ENCODE measurements at places on chromosomes 6 and 20.

DNA sequence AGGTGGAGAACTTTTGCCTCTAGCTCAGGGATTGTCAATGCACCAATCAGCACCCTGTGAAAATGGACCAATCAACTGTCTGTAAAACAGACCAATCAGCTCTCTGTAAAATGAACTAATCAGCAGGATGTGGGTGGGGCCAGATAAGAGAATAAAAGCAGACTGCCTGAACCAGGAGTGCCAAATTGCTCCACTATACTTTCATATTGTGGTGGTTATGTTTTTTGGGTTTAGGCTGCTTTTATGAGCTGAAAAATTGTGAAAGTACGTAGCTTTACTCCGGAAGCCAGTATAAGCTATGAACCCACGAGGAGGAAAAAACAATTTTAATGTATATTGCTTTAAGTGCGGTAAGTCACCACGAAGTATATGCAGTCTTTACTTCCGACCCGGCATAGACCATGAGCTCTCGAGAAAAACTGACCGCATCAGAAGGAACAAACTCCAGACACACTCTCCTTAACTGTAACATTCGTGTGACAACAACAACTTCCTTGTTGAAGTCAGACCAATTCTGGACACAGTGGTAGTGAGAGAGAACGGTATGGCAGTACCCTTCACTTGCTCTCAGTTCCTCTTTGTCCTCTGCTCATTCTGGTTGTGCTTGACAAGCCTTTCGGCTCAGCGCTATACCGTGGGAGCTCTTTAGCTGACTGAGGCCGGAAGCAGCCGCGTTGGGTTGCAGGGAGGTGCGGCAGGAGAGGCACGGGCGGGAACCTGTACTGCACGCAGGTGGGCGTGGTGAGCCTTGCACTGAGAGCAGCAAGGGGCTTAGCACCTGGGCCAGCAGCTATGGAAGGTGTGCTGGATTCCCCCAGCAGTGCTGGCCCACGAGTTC is 81.9 kb upstream of the E2F3 start:
- DNase-seq = no peak

DNA sequence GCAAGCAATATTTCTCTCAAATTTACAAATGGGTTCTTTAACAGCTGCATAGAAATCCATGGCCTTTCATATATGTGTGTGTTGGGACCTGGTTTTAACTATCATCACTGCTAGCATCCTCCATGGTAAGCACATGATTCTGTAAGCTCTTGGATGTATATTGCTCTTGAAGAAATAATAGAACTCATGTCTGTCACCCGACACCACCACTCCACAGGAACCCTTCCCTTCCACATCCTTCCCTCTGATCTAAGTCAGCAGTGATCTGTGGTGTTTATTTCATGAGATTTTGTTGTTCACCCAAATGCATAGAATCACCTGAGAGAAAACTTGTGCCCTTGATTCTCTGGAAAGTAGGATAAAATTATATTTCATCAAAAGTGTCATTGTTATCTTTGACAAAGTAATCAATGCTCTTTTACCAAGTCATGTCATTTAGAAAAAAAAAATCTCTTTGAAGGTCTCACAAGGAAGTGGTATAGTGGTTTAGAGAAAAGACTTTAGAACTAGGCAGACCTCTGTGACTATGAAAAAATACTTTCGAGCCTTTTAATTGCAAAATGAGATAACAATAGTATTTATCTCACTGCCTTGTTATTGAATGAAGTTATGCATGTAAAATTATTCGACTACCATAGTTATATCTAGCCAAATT is 649.8 kb upstream of the SLC35B3 start:
- peak; percentile 64 for DNase-seq

- no peak for DNase-seq
These were observed 40.6 kb downstream of the SPATA2 start for GRCh38 chr20:49874696-49875095.

DNA sequence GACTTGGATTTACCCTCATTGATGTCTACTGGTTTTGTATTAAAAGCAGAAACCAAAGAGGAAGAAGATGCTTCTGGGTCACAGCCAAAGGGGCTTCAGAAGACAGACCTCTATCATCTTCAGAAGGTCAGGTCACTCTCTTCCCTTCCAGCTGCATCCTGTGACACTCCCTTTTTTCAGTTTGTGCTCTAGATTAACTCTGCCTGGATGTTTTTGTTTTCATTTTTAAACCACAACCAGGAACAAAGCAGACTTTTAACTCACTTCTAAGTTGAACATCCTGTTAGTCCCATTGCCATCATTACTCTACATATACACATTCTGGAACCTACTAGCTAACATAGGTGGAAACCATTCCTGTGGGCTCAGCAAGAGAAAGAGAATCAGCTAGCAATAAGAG is 45.2 kb downstream of the AKIRIN2 start:
- DNase-seq = no peak

GRCh38 chr6:39296745-39297640 is 17.2 kb downstream of the KCNK17 start:
- no peak for DNase-seq

GRCh38 chr6:6586671-6587526 is 1.6 kb upstream of the LY86 start:
- DNase-seq = no peak

GRCh38 chr6:163356324-163356723 is 58.2 kb upstream of the QKI start:
- no peak for DNase-seq

GRCh38 chr6:132143258-132143657 is 192.1 kb upstream of the CCN2 start:
- no peak for DNase-seq

DNA sequence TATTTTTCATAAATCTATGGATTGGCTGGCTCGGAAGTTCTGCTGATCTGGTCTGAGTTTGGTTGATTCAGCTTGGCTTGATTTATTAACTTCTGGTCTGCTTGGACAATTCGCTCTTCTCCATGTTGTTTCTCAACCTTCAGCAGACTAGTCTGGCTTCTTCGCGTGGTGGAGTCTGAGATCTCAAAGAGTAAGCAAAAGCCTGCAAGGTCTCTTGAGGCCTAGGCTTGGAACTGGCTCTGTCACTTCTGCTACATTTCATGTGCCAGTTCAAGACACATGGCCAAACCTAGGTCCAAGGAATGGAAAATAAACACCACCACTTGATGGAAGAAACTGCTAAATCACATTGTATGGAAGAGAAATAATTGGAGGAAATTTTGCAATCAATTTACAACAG is 115.1 kb upstream of the JAG1 start:
- DNase-seq = no peak

GRCh38 chr6:117440706-117441525 is 15.2 kb upstream of the ROS1 start:
- DNase-seq = no peak

- DNase-seq = peak; percentile 31
These were observed 239.0 kb upstream of the KCNQ5 start for GRCh38 chr6:72382602-72383529.

GRCh38 chr6:155872961-155873360 is 417.3 kb upstream of the NOX3 start:
- no peak for DNase-seq

DNA sequence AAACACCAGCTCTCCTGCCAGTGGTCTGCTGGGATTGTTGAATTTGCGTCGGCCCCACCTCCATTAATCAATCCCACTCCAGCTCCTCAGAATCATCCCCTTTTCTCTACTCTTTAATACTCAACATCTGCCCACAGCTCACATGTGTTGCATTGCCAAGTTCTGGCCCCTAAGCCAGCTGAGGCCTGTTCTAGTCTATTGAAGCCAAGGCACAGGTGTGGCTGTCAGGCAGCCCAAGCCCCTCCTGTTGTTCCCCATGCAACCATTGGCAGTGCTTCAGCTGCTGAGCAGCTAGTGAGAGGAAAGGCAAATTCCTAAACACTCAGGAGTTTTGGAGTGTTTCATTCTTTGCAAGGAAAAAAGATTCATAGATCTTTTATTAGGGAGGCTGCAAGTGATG is 128.0 kb upstream of the NT5E start:
- peak; percentile 1 for DNase-seq

GRCh38 chr20:4721719-4722118 is at the start of gene PRND:
Gene PRND (plus strand): TSS chr20:4721909. CDS start chr20:4724552, 2,643 bp downstream.
- peak; percentile 11 for DNase-seq

GRCh38 chr6:143061597-143062385 is 1.1 kb downstream of the AIG1 start:
- DNase-seq = no peak

- DNase-seq = peak; percentile 60
These were observed 654 bp downstream of the FAM8A1 start for GRCh38 chr6:17600527-17601385.

GRCh38 chr20:3119044-3119443 is 34.5 kb upstream of the AVP start:
- no peak for DNase-seq

- DNase-seq = no peak
These were observed 735 bp downstream of the SIRPG start for GRCh38 chr20:1656844-1657243.

DNA sequence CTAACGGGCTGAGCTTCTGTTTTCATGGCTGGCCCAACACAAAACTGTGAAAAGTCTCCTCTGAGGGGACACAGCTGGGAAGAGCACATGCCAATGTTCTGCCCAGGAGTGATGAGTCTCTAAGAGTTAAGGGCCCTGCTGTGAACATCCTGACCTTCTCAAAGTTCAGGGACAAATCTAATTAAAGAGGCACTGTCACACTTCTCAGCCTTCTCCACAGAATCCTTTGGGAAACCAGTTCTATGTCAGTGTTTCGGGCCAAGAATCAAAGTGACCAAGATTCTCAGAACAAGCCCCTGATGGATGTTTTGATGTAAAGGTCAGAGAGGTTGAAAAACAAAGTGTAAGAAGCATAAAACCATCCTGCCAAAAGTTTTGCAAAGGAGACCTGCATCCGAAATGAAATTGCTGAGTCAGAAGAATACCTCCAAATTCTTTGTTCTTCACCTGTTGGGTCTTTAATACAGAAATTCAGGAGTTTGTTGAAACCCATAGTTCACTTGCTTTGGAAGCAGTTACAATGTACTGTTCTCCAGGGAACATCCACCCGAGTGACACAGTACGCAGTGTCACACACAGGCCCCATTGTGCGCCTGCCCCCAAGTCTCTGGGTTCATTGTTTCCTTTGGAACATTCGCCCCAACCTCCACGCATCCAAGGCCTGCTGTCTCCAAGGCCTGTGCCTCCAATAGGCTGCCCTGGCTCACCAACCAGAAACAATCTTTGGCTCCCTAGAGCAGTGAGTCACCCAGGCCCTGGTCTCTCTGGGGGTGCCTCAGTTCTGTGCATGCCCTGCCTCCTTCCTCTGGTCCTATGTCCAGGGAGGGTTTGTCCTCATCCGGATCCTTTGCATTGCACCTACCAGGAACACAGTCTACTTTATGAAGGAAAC is 65.5 kb upstream of the QKI start:
- no peak for DNase-seq

DNA sequence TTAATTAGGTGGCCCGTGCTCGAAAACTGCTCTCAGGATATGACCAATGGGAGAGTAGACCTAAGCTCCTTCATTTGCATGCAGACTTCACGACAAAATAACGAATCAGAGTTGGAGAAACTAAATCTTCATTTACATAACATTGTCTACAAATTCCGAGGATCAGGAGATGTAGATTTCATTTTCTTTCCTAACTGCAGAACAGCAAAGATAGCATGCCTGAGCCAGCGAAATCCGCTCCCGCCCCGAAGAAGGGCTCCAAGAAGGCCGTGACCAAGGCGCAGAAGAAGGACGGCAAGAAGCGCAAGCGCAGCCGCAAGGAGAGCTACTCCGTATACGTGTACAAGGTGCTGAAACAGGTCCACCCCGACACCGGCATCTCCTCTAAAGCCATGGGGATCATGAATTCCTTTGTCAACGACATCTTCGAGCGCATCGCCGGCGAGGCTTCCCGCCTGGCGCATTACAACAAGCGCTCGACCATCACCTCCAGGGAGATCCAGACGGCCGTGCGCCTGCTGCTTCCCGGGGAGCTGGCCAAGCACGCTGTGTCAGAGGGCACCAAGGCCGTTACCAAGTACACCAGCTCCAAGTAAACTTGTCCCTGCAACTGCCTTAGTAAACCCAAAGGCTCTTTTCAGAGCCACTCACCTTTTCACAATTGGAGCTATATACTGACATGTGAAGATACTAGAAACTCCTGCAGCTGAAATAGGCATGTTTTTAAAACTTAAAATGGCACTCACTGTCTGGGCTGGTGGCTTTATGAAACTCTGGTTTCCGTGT is 96.5 kb downstream of the HFE start:
- peak; percentile 98 for DNase-seq

GRCh38 chr20:9500121-9500520 is 14.3 kb upstream of the LAMP5 start:
- no peak for DNase-seq

- no peak for DNase-seq
These were observed 102.2 kb upstream of the PTCHD4 start for GRCh38 chr6:48213076-48213788.

GRCh38 chr20:13515796-13516558 is 122.8 kb downstream of the TASP1 start:
- DNase-seq = no peak

DNA sequence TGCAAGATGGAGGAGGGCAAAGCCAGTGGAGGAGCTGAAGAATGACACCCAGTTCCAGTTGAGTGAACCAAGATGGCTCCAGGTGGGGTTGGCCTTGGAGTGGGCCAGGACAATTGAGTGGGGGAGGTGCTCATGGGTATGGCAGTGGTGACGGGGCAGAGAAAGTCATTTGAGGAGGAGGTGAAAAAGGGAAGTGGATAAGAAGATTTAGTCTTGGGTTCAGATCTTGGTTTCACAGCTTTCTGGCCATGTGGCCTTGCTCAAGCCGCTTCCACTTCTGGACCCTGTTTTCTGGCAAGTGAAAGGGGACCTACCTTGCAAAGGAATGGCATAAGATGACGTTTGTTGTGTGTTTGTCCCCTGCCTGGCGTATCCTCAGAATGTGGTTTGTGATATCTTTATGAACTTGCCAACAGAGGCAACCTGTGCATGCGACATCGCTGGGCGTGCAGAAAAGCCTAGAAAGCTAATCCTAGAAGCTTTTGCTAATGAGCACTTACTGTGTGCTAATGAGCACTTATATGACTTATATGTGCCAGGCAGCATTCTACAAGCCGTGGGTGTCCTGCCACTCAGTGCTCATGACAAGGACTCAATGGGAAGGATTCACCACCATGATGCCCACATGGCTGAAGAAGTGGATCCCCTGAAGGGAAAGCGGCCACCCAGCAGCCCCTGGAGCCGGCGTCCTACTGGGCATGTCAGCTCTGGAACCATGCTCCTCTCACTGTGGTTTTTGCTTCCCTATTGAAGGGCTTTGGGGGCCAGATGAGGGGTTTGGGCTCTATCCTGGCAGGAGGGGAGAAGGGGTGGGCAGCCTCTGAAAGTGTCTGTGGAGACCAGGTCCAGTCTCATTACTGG is 23.6 kb upstream of the STX16 start:
- no peak for DNase-seq

DNA sequence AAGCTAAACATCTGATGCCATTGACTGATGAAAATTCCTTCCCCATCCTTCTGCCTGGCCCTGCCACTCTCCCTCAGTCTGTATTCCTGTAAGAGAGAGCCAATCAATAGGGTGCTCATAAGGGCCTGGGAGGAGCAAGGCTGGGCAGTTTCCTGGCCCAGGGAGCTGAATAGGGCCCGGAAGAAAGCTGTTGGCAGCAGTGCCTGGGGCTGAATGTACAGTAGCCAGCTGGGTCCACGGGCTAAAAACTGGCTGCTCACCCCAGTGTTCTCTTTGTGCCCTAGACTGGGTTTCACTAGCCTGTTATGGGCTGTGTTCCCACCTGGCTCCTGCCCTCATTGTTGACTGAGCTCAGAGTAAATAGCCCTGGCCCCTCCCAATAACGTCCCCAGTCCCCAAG is 1.7 kb upstream of the WFDC2 start:
- DNase-seq = no peak

Measured in mesendoderm (in vitro differentiated cells).